ENCODE measurements at places on chromosomes 16 and 17. TPM values are rescaled to one million over a fixed set of nuclear protein-coding genes. Genes with fewer than 3 reads are reported as not detected.

DNA sequence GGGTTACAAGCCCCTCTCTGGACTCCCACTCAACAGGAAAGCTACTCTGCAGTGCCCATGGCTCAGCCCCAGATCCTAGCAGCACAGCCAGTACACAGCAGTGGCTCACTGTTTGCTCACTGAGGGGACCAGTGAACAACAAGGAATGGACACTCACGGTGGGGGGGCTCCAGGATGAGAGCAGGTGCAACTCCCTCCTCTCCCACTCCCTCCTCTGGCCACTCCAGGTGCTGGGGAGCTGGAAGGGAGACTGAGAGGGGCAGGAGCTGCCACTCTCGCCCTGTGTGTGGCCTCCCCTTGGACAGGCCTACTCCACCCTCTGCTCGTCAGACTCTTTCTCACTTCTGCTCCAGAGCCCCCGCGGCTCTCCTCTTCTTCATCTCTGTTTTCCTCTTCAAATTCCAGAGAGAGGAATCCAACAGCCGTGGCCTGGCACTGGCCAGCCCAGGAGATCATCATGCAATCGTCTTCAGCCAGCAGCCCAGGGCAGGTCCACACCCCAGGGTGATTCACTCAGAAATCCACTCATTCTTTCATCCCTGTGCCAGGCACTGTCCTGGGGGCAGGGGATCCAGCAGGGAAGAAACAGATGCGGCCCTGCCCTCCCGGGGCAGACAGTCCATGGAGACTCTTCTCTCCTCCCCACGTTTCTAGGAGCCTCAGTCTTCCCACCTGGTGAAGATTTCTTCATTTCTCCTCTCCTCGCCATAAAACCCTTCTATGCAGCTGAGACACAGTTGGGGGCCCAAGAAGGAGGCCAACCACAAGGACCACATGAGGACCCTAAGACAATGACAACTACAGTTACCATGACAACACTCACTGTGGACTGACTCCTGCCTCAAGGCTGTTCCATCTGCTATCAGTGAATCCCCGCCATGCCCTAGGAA lies 30.7 kb downstream of the CFAP20 start:
- no peak for DNase-seq

DNA sequence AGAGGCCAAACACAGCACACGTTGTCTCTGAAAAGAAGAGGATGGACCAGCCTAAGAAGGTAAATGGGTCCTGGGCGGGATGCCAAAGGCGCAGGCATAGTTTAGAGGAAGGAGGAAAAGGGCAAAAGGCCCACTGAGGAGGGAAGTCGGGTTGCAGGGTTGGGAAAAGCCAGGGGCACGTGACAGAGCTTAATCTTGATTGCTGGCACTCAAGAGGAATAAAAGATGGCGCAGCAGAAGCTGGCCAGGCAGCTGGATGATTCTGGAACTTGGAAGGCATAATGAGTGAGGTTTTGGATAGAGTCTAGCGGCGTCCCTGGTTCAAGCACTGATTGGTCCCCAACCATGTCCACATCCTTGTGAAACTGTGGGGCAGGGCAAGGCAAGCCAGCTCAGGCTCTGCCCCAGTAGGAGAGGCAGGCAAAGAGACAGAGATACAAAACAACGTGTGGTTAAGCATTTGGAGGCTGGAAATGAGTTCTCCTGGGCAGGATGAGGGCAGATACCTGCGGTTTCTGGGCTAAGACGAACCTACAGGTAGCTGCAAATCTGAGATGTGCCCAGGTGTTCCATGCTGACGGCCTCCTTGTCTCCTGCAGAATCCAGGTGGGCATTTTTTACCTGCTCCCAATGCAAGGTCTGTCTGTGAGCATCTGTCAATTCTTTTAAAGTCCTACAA lies 52.7 kb upstream of the CIBAR2 start:
- DNase-seq, result no peak

- DNase-seq, result no peak
These were observed 286.1 kb upstream of the PMFBP1 start for GRCh38 chr16:72458035-72458434.

The DOC2B gene
- polyA plus RNA-seq, result 4.0 TPM

DNA sequence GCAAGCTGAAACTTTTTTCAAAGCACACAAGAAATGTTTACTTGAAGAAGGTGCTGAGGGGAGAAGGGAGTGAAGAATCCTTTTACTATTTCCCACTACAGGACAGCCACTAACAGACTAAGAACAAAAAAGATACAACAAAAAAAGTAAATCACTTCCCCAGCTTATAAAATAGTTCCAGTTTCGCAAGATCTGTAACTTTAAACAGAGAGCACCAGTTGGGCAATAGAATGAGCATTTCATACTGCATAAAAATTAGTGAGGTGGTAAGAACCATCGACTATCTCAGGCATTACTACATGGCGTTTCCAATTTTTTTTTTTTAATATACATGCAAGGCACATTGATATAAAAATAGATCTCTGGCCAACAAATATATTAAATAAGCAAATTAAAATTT lies 11.1 kb downstream of the CRYBA1 start:
- DNase-seq, result no peak

DNA sequence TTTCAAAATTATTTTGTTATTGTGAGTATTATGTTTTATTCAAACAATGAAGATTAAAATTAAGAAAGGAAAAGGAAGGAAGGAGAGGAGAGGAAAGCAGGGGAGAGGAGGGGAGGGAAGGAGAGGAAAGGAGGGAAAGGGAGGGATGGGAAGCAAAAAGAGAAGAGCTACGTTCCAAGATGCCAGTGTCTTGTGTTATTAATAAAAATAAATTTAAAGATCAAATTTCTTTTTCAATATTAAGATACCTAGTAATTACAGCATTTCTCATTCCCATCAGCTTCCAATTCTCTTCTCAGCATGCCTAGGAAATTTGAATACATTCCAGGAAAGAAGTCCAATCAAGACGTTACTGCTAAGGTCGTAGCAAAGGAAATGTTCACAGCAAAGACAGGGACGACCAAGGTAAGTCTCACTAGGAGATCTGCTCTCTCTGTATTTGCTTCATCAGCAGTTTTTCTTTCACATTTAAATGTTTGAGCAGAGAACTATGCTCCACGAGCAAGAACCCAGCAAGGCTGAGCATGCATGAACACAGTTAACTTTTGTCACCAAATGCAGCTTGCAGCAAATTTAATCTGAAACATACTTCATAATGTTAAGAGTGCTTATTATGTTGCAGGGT lies 63.3 kb upstream of the HLF start:
- DNase-seq, result no peak

The TNFRSF13B gene
- polyA plus RNA-seq, result 0.59 TPM

GRCh38 chr17:64390044-64390443 lies 616 bp downstream of the PECAM1 start:
- no peak for DNase-seq

- DNase-seq, result no peak
These were observed 846 bp downstream of the ITGB3 start for GRCh38 chr17:47254403-47254943.

DNA sequence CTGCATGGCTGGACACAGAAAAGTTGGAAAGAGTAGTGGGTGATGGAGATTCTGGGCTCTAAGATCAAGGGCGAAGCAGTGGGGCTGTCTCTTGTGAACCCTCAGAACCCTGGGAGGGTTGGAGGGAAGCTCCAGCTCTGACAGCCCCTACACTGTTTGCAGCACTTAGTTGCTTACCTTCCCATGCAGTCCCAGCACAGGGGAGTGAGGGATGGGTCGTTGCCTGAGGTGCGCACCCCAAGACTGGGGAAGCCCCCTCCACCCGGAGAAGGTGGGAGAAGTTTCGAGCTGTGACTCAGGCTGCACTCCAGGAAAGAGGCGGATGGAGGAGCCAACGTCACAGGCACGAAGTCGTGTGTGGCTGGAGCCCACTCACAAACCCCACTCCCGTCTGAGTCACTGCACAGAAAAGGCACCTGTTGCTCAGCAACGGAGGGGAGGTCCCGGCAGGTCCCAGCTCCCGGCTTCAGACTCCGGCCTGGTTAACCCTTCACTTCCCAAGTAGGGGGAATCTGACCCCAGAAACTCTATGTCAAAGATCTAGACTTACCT lies 60.1 kb downstream of the AIPL1 start:
- DNase-seq, result no peak

The CPSF4L gene
- polyA plus RNA-seq, result 0.79 TPM

GRCh38 chr17:76428511-76428910 lies 24.4 kb downstream of the UBE2O start:
- DNase-seq, result no peak

GRCh38 chr16:61564716-61565115 lies 471.5 kb downstream of the CDH8 start:
- no peak for DNase-seq

DNA sequence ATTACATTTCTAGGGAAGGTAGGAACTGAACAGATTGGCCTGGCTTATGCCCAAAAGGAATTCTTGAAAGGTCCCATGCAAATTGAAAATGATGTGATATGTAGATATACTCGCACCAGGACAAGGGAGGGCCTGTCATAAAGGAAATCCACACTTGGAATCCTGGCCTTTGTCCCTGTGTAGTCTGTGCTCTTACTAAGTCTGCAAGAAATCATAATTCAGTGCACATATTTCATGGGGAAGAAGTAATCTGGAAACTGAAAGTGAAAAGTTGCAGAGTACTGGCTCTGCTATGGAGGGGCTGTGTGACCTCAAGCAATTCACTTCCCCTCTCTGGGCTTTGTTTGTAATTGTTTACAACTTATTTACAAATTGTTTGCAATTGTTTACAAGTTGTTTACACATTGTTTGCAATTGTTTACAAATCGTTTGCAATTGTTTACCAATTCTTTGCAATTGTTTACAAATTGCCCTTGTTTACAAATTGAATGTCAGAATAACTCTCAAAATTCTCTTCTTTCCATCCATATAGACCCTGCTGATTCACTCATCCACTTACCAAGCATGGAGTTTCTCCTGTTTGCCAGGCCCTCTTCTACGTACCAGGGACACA lies 12.9 kb downstream of the SCNN1G start:
- no peak for DNase-seq

The OTOA gene
- polyA plus RNA-seq, result 19.7 TPM

All from testis (tissue), 5 donors.